GM13976 (cell line): ENCODE measurements at places on chromosomes 3 and 15.

- no peak for DNase-seq
These were observed 195.1 kb upstream of the SLC2A2 start for GRCh38 chr3:171221597-171221996.

DNA sequence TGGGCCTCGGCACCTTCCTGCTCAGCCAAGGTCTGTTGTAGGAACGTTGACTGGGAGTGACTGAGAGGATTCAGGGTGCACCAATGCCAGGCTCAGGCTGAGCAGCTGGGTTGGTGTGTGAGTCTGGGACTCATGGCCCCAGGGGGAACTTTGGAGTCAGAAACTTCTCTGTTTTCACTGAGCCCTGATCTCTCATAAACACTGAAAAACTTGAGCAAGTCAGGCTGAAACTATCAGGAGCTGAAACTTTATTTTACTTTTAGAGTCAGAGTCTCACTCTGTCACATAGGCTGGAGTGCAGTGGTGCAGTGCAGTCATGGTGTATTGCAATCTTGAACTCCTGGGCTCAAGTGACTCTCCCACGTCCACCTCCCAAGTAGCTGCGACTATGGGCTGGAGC, 3.0 kb downstream of the TRAK1 start:
- DNase-seq: peak; percentile 58

DNA sequence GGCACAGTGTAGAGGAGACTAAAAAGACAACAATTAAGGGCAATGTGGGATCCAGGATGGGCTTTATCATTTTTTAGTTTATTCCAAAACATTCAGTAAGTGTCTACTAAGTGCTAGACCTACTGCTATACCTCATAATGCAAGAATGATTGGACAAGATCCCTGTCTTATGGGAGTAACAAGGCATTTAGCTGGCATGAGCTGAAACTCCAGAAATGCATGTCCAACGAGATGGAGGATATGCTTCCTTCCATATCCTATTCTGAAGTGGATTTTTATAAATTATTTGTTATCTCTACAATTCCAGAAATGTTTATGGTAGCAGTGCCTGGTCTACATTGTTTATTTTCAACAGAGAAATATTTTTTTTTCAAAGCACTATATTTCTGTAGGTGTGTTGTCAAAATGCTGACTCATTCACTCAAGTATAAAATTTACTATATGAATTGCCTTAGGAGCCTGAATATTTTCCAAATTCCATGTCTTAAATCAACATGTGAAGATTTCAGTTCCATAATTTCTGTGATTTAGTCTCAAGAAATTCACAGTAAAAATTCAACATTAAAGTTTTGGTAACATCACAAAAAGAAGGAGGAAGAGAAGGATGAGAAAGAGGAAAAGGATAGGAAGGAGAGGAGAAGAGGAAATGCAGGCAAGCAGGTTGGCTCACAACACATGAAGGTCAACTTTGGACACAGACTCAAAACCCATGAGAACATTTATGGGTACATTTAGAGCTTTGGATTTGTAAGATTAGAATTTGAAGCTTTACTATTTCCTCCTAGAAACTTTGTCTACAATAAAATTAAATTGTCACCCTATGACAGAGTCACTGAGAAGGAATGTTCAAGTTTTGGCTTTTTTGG, 88.6 kb downstream of the P3H2 start:
- no peak for DNase-seq

- DNase-seq: no peak
These were observed 11.5 kb downstream of the HTD2 start for GRCh38 chr3:58317811-58318210.

GRCh38 chr15:65289261-65289854, 2.7 kb upstream of the PARP16 start:
- no peak for DNase-seq

- no peak for DNase-seq
These were observed 12.2 kb downstream of the ZNF774 start for GRCh38 chr15:90364251-90364650.

DNA sequence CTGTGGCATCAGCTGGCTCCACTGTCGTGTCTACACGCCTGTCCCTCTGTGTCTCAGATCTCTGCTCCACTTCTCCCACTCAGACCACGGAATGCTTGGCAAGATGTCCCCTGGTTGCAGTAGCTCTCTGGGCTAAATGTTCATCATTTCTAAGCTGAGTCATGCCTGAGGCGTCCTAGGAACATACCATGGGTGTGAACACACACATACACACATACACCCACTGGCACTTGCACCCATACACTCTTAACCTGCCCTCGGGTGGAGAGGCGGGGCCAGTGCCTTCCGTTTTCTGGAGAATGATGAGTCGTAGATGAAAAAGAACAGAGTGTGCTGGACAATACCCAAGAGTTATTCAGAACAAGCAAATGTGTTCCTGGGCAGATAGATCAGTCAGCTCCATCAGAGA, 72.4 kb downstream of the SENP2 start:
- no peak for DNase-seq

- DNase-seq: no peak
These were observed 125.5 kb upstream of the ADAMTS9 start for GRCh38 chr3:64813326-64813725.

DNA sequence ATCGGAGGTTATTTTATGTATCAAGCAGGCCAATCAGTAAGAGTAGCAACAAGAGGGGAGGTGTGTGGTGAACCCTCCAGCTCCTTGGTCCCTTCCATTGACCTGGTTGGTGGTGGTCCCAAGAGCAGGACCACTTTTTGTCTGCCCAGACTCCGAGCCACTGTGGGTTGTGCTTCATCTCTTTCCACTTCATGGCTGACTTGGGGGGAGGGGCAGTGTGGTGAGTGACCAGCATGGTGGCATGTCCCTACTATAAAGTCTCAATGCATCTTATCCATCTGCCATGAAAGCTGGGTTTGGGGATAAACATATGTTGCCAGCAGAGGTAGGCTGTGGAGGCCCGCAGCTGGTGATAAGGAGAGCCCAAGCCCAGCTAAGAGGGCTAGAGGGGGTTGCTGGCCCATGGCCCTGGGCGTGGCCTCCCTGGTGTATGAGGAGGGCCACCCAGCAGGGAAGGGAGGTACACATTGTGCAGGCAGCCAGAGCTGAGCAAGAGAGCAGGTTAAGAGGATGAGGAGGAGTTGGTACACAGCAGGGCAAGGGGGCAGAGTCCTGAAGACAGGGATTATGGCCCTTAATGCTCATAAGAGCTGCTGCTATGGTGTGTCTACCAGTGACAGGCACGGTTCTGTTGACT, 7.0 kb downstream of the AEN start:
- no peak for DNase-seq

- no peak for DNase-seq
These were observed 15.6 kb downstream of the EOGT start for GRCh38 chr3:68997887-68998286.

DNA sequence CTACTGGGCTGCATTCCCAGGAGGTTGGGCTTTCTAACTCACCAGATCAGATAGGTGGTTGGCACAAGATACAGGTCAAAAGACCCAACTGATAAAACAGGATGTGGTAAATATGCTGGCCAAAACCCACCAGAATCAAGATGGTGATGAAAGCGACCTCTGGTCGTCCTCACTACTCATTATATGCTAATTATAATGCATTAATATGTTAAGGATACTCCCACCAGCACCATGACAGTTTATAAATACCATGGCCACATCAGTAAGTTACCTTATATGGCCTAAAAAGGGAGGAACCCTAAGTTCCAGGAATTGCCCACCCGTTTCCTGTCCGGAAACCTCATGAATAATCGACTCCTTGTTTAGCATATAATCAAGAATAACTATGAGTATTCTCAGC, 31.6 kb downstream of the CFAP44 start:
- no peak for DNase-seq

GRCh38 chr3:124791142-124791541, 60.9 kb downstream of the UMPS start:
- DNase-seq: no peak

DNA sequence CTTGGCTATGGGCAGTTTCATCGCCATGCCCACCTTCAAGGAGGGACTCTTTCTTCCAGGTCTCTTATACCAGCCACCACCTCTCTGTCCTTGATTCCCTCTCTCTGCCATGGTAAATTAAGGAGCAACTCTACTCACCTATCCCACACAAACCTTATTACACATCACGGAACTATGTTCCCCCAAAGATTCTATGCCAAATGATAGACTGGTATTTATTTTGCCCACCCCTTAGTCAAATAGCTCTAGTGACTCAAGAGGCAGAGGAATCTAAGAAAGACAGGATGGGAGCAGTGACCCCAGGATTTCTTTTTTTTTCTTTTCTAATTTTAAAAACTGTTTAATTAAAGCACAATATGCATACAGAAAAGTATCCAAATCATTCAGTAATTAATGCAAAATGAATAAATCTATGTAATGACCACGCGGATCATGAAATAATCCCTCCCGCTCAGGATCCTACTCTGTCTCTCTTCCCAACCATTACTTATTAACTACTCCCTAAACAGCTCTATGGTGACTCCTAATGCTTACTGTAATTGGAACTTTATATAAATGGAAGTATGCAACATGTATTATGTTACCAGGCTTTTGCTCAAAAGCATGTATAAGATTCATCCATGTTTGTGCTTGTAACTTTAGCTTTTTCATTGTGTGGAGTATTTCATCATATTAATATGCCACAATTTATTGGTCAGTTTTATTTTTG, 410.8 kb upstream of the RASGRP1 start:
- no peak for DNase-seq

DNA sequence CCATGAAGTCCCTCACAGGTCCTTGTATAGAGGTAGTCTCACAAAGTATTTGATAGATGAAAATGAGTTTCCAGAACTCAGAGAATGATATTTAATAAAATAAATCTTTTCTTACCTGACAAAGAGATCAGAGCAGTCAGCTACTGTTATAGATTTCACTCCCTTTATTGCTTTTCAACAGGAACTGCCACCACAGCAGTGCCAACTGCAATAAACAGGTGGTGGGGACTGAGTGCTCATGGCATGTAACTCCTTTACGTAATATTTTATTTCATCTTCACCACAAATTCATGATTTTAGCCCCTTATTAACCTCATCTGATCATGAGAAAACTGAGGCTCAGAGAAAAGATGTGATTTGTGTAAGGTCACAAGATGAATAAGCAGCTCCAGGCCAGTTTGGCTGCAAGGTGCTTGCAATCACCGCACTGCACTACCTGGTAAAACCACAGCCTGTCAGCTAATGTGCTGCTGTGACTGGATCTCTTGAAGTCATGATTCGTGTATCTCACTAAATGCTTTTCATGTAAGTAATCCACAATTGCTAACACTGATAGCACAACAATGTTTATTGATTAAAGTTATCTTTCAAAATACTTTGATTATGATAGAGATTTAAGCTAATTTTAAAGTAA, 78.8 kb downstream of the WNT5A start:
- DNase-seq: no peak

- no peak for DNase-seq
These were observed 10.3 kb downstream of the EID1 start for GRCh38 chr15:48888191-48888590.

DNA sequence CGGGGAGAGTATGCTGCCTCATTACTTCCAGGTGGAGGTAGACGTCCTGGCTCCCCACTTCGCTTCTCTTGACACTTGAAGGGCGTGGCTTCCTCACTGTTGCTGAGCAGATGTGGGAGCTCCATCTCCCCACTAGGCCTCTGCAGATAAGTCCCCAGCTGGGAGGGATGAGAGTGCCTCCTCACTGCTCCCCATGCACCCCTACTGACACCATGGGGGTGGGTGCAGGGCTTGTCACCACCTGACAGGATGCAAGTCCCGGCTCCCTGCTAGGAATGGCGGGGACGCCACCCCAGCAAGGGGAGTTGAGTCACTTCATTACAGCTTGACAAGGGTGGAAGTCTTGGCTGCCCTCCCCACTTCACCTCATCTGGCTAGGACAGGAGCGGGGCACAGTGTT, 36.8 kb upstream of the ATG7 start:
- DNase-seq: no peak

DNA sequence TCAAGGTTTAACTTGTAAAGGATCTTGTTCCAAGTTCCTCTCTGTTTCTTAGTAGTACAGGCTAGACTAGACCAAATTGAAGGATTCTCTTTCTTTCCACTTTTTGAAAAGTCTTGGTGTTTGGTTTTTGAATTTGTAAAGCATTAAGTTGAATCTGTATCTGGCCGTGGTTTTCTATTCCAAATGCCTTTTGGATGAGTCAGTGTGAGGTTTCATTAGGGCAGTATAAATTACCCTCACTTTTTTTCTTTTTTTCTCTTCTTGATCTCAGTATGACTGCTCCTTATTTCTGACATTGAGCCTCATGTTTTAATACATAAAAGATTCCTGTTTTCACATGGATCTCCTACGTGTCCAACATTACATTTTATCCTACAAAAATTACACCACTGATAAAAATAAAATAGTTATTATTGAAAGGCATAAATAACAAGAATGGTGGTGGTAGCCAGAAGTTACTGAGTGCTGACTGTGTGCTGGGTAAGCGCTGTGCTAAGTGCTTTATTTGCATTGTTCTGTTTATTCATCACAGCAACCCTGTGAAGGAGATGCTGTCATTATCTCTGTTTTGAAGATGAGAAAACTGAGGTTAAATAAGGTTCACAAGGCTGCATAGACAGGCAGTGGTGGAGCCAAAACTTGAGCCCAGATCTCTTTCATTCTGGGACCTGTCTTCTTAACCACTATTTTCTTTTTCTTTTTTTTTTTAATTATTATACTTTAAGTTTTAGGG, 48.3 kb downstream of the MITF start:
- DNase-seq: no peak

GRCh38 chr3:14238356-14238755, 59.7 kb downstream of the LSM3 start:
- DNase-seq: no peak

GRCh38 chr15:98858610-98859023, 149.0 kb downstream of the PGPEP1L start:
- no peak for DNase-seq

- no peak for DNase-seq
These were observed 249.3 kb downstream of the BBX start for GRCh38 chr3:107772016-107772415.

GRCh38 chr15:74988007-74988800, 7.2 kb upstream of the SCAMP5 start:
- DNase-seq: no peak

DNA sequence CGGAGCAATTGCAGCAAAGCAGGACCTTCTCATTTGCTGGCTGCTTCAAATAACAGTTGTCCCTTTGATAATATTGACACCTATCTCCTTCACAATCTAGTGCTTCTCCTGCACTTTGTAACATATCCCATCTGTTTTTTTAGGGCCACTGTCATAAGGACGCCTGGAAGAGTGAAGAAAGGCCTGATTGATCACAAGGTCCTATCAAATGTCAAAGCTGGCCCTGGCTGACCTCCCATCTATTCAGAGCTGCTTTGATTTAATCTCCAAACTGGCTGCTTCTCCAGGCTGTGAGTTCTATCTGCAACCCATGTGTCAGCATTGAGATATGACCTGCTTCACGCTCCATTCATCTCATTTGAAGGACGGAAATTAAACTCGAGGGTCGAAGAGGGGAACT, 601.2 kb upstream of the KCNMB2 start:
- DNase-seq: no peak

DNA sequence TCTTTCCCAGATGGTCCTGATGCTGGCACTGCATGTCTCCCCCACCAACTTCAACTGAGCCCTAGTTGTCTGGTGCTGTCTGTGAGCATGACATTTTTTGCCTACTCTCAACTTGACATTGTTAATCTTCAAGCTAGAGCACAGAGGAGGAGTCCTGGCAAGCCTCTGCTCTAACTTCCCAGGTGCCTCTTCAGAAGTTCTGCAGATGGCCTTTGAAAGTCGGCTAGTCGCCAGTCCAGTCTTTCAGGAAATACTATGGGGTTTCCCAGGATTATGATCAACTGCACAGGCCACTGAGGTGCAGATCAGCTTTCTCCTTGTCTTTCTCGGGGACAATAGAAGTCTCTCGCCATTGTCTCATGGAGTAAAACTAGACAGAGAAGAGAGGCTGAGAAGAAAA, 86.7 kb downstream of the ST8SIA2 start:
- DNase-seq: no peak
